GM23248 (cell line): ENCODE measurements at places on chromosomes 6 and 20.
A peak's percentile ranks its signal among the peaks of the same experiment; 100 is the strongest.

GRCh38 chr6:138378463-138378862 lies 758 bp downstream of the SMIM28 start:
- no peak overlapping the region for H3K4me3 ChIP-seq
- H3K36me3 ChIP-seq, result no peaks in the 10 kb centered on the region
- 0 out of 2 replicates have a peak, but pooled peaks cover 4% of the 10 kb centered on the region for H3K27me3 ChIP-seq
- H3K4me1 ChIP-seq, result no peaks in the 10 kb centered on the region
- no peak for DNase-seq
- H3K27ac ChIP-seq, result no peak overlapping the region

GRCh38 chr6:167948716-167949115 lies 48.8 kb upstream of the KIF25 start:
- H3K27me3 ChIP-seq, result no peaks in the 10 kb centered on the region
- DNase-seq, result no peak
- H3K36me3 ChIP-seq, result peaks cover 12% of the 10 kb centered on the region; the same call in 1 of the 2 replicates
- no peak overlapping the region for H3K4me3 ChIP-seq
- H3K4me1 ChIP-seq, result no peaks in the 10 kb centered on the region

DNA sequence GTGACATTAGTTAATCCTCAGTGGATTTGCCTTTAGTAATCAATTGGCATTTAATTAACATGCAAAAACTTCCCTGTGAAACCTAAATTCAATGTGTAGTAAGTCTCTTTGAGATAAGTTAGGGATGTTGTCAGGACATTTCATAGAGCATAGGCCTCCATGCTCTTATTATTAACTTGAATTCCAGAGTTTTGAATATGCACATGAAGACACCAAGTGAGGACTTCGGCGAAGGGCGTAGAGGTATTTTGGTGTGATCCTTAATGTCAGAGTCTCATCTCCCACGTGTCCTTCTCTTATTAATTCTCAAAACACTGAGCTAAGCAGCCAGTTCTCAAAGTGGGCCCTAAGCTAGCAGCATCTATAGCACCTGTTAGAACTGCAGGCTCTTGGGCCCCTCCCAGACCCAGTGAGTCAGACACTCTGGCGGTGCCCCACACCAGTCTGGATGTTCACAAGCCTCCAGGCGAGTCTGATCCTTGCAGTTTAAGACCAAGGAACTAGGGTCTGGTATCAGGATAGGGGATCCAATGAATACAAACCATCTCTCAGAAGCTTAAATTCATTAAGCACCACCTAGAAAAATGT lies 292.1 kb downstream of the QKI start:
- H3K36me3 ChIP-seq, result no peaks in the 10 kb centered on the region
- H3K27me3 ChIP-seq, result no peaks in the 10 kb centered on the region; the same call in 1 of the 2 replicates
- no peak for DNase-seq
- no peak overlapping the region for H3K4me3 ChIP-seq

- no peaks in the 10 kb centered on the region for H3K36me3 ChIP-seq
- peaks cover 17% of the 10 kb centered on the region for H3K4me1 ChIP-seq
- no peak for DNase-seq
- no peaks in the 10 kb centered on the region for H3K27me3 ChIP-seq
These were observed 181.4 kb downstream of the GMPR start for GRCh38 chr6:16419636-16420336.

- no peak overlapping the region for H3K4me3 ChIP-seq
- H3K36me3 ChIP-seq, result no peaks in the 10 kb centered on the region
- no peaks in the 10 kb centered on the region for H3K4me1 ChIP-seq
- H3K27ac ChIP-seq, result no peak overlapping the region
- no peak for DNase-seq
These were observed 18.8 kb upstream of the RPS6KA2 start for GRCh38 chr6:166645896-166646295.

DNA sequence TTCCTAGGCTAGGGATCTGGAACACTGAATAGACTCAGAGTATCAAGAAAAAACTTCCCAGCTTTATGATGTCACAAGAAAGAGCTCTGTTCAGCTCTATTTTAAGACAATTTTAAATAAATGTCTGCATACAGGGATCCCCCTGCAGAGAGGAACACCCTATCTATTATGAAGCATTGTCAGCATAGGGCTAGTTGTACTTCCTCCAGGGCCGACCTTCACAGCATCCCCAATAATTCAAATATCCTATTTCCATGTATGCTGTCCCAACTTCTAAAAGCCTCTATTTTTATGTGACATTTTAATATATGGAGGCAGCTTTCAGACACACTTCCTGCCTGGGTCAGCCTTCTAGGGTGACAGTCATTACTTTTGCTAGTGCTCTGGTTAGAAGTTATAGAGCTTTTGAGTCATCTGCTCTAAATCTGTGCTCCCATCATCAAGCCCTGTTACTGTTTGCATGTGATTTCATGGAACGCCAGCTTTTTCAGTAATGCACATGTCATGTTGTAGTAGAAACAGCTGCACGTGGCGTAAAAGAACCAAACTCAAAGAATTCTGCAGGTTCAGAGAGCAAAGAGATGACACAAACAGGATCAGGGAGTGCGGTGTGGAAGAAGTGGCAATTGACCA lies 189.2 kb downstream of the ADGB start:
- H3K4me1 ChIP-seq, result no peaks in the 10 kb centered on the region
- peak overlapping the region; percentile 50 for H3K4me3 ChIP-seq
- no peaks in the 10 kb centered on the region for H3K27me3 ChIP-seq
- peak; percentile 50 for DNase-seq
- no peak overlapping the region for H3K27ac ChIP-seq

DNA sequence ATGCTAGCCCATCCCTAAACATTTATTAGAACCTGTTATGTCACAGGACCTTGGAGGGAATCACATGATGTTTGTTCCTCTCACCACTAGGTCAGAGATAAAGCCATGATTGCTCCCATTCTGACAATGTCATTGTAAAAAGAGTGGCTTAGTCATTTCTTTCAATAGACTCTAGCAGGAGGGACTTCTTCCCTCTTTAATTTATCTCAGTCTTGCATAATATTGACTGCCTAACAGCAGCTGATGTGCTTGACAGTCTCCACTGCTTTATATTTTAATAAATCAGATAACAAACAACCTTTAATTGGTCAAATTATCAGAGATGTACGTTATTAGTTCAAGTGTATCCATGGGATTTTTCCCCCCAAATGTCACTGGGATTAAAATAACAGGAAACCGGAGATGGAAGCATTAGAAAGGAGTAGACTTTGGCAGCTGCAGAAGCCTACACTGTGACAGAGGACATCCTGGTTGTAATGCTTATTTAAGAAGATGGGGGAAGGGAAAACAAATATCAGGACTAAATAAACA lies 39.6 kb downstream of the LAMA4 start:
- no peak for DNase-seq
- H3K27me3 ChIP-seq, result no peaks in the 10 kb centered on the region
- no peak overlapping the region for H3K4me3 ChIP-seq
- H3K36me3 ChIP-seq, result peaks cover 60% of the 10 kb centered on the region
- H3K4me1 ChIP-seq, result peaks cover 52% of the 10 kb centered on the region
- peak overlapping the region; percentile 5; the same call in 1 of the 2 replicates for H3K27ac ChIP-seq

GRCh38 chr20:53852014-53852413 lies 218.4 kb downstream of the BCAS1 start:
- H3K4me1 ChIP-seq, result no peaks in the 10 kb centered on the region
- H3K4me3 ChIP-seq, result no peak overlapping the region
- DNase-seq, result no peak
- H3K27me3 ChIP-seq, result no peaks in the 10 kb centered on the region

GRCh38 chr6:161809971-161810370 lies 536.1 kb upstream of the AGPAT4 start:
- no peak for DNase-seq
- H3K4me3 ChIP-seq, result no peak overlapping the region
- H3K36me3 ChIP-seq, result no peaks in the 10 kb centered on the region

GRCh38 chr20:548906-549305 lies 5.3 kb upstream of the CSNK2A1 start:
- H3K36me3 ChIP-seq, result no peaks in the 10 kb centered on the region
- DNase-seq, result no peak
- no peak overlapping the region for H3K27ac ChIP-seq
- H3K27me3 ChIP-seq, result no peaks in the 10 kb centered on the region; the same call in 1 of the 2 replicates
- peaks cover 3% of the 10 kb centered on the region; the same call in 1 of the 2 replicates for H3K4me1 ChIP-seq
